ENCODE measurements at places on chromosomes 7 and 10.

GRCh38 chr7:36232971-36233550, 80.0 kb downstream of the EEPD1 start:
- DNase-seq, result no peak

DNA sequence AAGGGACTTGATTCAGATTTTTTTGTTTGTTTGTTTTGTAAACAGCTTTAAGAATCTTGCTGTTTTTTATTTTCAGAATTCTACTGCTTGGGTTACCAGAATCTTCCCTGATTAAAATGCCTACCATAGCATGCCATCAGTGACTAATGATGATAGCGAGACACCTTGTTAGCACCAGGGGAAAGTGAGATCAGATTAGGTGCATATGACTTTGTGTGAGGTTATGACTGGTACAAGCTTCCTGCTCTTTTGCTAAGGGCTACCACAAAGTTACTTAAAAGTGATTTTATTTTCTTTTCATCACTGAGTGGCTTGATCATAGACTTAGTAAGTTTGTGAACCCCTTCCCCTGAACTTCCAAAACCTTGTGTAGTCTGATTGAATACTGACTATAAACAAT, 93.5 kb downstream of the SND1 start:
- DNase-seq, result no peak

DNA sequence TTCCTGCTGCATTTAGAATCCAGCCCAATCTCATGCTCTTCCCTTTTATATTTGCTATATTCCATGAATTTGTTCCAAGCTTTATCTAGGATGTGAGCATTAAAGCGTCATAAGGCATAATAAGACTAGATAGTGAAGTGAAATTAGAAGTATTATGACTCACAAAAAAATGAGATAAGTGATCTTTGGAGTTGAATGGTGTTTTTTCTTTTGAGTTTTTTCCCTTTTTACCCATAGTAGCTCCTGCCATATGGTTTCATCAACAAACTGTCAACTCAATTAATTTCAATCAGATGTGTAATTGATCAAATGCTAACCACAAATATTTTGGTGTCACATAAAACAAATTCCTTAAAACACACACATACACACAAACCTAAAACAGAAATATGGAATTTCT, 17.0 kb downstream of the KLHDC10 start:
- no peak for DNase-seq

DNA sequence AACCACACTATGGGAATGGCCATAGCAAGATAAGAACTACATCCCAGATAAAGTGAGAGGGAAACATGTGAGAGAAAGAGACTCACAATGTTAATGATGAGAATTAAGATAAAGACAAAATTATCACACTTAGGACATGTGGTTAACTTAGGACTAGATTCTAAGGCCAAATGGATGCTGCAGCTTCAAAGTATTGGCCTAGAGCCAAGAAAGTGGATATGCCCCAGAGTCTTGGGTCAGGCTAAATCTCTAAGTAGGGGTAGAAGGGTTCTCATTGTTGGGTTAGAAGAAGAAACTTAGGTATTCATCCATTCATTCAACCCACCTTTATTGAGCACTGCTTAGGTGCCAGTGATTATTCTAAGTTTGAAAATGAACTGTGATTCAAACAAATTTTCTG, 818.0 kb downstream of the PHTF2 start:
- no peak for DNase-seq

DNA sequence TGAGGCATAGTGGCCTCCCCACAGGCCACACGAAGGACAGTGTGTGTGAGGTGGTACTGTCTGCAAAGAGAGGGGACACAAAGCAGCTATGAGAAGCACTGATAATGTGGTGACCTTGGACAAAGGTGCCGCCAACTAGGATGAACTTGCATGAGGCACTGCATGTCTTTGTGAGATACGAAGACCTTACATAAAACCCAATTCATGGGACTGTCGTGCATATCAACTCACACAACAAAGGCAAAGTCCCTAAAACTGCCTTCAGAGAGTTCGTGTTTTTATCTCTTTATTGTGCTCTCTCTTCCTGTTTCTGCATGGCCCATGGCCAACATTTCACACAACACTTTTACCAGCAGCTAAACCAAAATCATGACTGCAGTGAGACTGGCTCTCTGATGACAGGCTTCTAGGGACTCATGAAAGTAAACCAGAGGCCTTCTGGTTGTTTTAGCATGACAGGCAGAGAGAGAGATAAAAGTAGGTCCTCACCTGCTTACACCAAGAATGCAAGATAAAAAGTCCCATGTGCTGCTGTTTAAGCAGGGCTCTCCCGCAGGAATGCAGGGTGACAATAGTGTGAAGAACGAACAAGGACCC, 347.8 kb downstream of the ELMO1 start:
- peak; percentile 27 for DNase-seq

GRCh38 chr7:158187694-158187994, 400.0 kb downstream of the PTPRN2 start:
- no peak for DNase-seq

GRCh38 chr7:7681191-7681935, 37.0 kb downstream of the RPA3 start:
- DNase-seq, result peak; percentile 64

- DNase-seq, result peak; percentile 68
Observed at GRCh38 chr7:74026903-74027682, 880 bp upstream of the ELN start.

DNA sequence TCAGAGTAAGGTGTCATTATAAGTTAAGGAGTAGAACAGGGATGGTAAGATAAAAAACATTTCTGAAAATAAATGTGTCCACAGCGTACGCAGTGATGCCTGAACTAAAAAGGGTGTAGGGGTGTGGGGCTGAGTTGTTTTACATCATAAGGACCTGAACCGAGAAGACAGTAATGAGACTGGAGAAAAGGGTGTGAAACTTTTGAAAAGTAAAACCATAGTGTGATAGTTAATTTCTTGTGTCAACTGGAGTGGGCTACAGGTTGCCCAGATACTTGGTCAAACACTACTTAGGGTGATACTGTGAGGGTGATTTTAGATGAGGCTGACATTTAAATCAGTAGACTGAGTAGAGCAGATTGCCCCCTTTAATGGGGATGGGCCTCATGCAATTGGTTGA, 169.0 kb upstream of the PRPS1L1 start:
- no peak for DNase-seq

- DNase-seq, result no peak
Observed at GRCh38 chr7:79622781-79623180, 169.3 kb upstream of the MAGI2 start.

- DNase-seq, result no peak
Observed at GRCh38 chr7:39073432-39073831, 95.7 kb downstream of the POU6F2 start.

GRCh38 chr10:77970869-77971803, 44.6 kb upstream of the DLG5 start:
- DNase-seq, result no peak

GRCh38 chr7:6306471-6306870, 34.0 kb upstream of the CYTH3 start:
- DNase-seq, result no peak

- DNase-seq, result no peak
Observed at GRCh38 chr10:58820861-58821751, 308.4 kb downstream of the BICC1 start.

GRCh38 chr10:96407560-96408069, 48.8 kb upstream of the OPALIN start:
- DNase-seq, result no peak

- DNase-seq, result no peak
Observed at GRCh38 chr10:132296666-132297443, 10.9 kb downstream of the STK32C start.

- DNase-seq, result no peak
Observed at GRCh38 chr7:142332421-142332820, 74.6 kb upstream of the PRSS58 start.

DNA sequence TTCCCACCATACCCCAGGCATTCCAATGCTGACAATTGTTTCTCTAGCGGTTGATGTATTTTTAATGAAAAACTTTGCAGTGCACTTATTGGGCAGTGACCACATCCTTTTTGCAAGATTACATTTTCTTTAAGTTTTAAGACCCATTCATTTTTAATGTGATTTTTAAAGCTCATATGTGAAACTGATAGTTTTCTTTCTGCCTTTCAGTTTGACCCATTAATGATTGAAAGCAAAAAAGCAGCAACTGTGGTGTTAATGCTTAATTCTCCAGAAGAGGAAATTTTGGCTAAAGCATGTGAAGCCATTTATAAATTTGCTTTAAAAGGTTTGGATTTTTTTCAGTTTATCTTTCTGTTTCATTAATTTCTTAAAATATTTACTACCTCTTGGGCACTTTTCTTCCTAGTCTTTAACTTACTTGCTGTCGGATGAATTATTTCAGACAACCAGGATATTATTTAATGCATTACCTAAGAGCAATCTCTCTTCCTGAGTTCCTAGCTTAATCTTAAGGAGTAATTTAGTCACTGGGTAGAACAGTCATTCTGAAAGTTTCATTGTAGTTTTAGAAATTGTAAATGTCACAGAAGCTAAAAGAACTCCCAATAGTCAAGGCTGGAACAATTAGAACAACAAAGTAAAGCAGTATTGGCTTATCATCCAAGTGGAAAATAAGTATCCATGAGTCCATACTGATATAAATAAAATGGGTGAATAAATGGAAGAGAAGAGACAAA, 18.3 kb downstream of the ARMC3 start:
- DNase-seq, result no peak

DNA sequence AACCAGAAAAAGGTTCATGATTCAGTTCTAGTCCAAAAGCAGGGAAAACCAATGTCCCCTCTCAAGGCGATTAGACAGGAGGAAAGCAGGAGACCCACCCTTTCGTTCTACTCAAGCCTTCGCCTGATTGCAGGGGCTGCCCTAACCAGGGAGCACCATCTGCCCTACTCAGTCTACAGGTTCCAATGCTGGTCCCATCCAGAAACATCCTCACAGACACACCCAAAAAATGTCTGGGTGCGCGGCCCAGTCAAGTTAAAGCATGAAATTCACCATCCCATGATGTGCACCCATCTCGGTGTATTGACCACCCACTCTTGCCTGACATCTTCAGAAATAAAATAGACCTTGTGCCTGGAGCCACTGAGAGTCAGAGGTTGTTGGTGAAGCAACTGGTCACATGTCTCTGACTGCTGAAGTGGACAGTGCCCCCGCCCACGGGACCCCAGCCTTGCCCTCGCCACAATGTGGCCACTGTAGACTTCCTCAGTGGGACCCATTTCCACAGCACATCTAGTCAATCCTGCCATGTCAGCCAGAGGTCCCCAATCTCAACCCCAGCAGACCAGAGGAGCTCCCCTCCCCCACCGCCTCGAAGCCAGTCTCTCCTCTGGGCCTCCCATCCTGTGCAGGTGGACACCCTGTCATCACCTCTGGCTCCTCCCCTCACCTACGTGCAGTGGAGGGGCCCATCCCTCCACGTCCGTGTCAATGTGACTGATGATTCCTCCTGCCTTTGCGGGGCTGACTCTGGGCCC, 116.3 kb upstream of the PPP2R2D start:
- no peak for DNase-seq

- no peak for DNase-seq
Observed at GRCh38 chr7:142808802-142809583, 38.2 kb downstream of the PRSS2 start.

DNA sequence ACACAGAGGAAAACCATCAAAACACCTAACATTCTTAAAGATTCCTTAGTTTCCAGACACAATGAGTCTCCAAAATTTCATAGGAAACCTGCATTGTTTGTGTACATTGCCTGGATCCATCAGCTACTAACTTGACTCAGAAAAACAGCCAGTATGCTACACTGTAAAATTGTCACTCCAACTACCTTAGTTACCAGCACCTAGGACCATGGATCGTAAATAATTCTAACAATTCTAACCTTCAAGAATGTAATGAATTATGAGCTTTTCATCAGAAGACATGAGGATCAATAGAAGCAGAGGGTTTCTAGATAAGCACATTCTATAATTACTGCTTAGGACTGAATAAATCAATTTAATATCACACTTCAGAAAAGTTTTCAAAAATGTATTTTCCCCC, 851.5 kb downstream of the SORCS1 start:
- no peak for DNase-seq

DNA sequence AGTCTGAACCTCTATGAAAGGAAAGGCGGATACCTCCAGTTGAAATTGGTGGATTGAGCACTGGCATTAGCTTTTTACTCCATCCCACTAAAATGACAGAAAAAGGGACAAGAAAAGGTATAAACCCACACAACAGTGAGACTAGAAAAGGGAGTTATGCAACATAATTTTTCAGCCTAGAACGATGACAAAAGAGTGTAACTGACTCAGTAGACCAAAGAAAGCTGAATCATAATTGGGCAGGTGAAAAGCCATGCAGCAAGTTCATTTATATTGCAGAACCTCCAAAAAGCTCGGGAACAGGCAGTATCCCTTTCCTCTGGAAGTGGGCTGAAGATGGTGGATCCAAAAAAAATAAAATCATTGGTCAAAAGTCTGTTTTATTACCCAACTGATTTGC, 30.5 kb upstream of the ZCCHC24 start:
- no peak for DNase-seq

Measured in suppressor macrophage treated with lipopolysaccharide for 4 hours (primary cell).